NCI-H2107 (cell line): ENCODE measurements at places on chromosomes 12 and 14.
A peak's percentile ranks its signal among the peaks of the same experiment; 100 is the strongest.

GRCh38 chr12:125140279-125141209, 75.3 kb downstream of the AACS start:
- no peak for DNase-seq

DNA sequence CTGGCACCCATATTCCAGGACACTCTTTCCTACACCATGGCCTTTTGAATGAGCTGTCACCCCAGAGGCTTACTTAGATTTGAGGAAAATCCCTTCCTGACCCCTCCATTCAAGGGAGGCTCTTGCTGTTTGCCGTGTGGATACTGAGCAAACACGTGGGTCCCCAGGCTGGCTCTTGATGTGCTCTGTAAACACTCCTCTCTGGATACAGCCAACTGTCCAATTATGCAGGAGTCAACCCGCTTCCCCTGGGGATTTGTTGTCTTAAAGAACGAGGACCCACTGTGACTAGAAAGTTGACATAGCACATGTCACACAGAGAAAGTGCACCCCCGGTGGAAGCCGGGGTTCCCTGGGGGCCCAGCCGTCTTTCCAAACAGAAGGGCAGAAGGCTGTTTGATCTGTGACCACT, 75.8 kb upstream of the CEP83 start:
- DNase-seq: peak; percentile 12

DNA sequence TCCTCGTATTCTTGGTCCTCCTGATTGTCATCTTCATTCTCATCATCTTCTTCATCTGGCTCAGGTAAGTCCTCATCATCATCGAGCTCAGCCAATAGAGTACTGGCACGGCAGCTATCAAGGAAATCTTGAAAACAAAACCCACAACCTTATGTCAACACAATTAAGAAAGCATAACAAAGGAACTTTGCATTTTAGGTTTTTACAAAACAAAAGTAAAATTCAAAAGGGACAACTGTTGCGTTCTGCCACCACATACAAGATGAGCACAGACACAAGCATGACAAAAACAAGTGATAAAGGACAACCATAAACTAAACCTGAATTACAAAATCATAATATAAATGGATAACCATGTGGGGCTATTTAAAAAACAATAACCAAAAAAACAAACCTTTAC, 84.7 kb downstream of the HECTD1 start:
- DNase-seq: no peak

DNA sequence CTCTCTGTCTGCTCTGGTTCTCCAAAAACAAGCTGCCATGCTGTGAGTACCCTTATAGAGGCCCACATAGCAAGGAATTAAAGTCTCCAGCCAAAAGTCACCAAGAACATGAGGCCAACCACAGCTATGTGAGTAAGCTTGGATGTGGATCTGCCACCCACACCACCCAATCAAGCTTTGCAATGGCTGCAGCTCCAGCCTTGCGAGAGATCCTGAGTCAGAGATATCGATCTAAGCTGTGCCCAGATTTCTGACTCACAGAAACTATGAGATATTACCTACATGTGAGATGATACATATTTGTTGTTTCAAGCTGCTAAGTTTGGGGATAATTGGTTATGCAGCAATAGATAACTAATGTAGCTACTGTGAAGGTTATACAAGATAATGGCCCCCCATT, 15.5 kb upstream of the TMEM233 start:
- no peak for DNase-seq

GRCh38 chr14:76050797-76051392, 65.3 kb downstream of the IFT43 start:
- DNase-seq: peak; percentile 73

GRCh38 chr14:23380197-23380914, 3.5 kb downstream of the CMTM5 start:
- DNase-seq: no peak

DNA sequence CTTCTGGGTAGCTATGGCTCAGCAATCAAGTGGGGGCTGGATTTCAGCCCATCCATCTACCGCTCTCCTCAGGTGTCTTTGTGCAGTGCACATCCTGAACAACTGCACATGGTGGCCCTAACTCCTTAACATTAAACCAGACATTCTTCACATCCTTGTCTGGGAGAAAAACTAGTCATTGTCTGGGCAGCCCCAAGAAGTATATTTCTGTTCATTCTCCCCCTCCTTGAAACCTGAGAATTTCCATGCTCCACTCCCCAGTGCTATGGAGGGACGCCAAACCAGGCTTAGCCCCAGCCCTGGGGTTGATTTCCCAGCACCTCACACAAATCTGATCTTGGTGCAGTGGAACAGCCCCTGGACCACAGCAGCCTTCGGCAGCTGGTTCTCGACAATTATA, 13.4 kb downstream of the MYL2 start:
- no peak for DNase-seq
